G401 (cell line): ENCODE measurements at places on chromosomes 4 and X.

DNA sequence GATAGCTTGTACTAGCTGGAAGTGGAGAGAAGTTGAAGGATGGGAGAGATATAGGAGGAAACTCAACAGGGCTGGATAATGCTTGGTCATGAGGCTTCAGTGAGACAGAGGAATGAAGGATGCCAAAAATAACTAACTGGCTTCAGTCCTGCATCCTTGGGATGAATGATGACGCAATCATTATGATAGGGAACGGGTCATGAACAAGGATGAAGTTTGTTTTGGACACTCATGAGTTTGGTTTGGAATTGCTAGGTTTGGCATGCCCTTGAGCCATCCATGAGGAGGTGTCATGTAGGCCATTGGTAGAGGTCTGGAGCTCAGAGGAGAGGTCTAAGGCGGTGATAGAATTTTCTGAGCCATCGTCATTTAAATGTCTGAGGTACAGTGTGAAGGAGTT is 160.0 kb upstream of the NHS start:
- DNase-seq, result no peak

DNA sequence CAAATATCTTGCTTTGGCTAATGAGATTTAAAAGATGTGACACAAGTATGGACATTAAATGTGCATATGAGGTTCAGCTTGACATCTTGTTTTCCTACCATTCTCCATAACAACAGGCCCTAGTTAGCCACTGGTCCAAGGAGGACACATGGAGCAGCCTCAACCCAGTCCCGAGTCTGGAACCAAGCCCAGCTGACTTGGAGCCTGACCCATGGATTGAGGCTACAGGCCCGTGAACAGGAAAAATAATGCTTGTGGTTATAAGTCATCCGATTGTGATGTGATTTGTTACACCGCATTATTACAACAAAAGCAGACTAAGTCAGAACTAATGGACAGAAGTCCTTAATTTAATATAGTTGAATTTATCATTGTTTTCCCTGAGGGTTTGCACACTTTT is 123.2 kb upstream of the BANK1 start:
- peak; percentile 68 for DNase-seq

DNA sequence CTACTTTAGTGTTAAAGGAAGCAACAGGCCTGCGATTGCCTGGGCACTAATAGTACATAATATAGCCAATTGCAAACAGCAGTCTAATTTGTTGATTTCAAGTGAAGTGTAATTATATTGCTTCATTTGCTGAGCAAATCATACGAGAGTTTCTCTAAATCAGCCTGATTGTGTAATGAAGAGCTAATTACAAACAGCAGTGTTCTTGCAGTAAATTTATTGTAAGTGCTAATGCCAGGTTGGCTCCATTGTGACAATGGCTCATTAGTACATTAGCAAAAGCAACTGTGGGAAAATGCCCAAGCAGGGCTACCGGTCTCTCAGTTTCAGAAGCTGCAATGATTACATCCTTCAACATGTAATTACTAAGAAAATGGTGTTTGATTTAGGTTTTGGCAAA is 591.5 kb downstream of the GALNTL6 start:
- DNase-seq, result no peak

DNA sequence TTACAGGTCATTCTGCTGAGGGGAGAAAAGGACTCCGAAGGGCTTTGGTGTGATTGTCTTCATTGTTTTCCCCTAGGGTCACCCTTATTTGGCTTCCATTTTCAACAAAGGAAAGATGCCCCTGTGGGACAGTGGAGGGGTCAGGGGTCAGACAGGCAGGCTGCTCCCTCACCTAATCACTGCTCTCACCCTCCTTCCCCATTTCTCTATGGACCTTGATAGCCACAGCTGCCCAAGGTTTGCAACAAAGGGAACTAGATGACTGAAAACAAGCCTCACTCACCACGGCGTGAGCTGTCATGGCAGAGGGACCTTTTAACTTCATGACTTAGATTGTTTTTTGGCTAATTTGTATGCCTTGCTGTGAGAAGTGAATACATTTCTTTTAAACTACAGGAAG is 40.7 kb downstream of the C4orf51 start:
- no peak for DNase-seq

GRCh38 chr4:181662383-181662782 is 580.8 kb upstream of the TENM3 start:
- DNase-seq, result no peak
